ENCODE measurements at places on chromosomes 4 and X.

DNA sequence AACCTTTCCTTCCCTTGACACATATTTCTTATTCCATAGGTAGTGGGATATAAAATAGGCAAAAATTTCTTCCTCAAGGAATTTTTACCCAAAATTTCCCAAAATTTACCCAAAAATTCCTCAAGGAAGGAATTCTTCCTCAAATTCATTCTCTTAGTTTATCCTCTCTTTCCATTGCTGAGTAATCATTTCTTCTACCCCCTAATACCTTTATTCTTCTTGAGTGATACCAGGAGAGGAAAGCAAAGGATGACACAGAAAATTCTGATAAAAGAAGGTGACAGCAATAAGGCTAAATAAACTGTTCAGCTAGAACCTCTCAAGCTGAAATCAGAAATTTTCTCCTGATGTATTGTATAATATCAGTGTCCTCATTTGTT is 191.4 kb upstream of the MAB21L2 start:
- DNase-seq = no peak

- DNase-seq = no peak
Observed at GRCh38 chr4:24472514-24473308, 111.6 kb downstream of the DHX15 start.

DNA sequence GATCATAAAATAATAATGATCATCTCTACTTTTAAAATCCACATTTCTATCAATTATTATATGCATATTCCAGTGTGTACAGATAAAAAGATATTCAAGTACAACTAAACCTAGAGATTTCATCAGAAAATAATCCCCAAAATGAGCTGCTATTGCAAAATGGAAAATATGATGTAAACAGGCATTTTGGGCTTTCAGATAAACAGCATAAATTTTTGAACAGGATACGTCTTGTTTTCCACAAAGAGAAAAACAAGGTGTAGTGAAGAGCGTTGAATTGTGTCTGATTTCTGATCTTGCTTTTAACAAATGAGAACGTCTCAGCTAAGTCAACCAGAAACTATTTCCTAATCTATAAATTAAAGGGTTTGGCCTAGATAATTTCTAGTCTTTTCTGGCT is 349.6 kb upstream of the FTHL17 start:
- no peak for DNase-seq

DNA sequence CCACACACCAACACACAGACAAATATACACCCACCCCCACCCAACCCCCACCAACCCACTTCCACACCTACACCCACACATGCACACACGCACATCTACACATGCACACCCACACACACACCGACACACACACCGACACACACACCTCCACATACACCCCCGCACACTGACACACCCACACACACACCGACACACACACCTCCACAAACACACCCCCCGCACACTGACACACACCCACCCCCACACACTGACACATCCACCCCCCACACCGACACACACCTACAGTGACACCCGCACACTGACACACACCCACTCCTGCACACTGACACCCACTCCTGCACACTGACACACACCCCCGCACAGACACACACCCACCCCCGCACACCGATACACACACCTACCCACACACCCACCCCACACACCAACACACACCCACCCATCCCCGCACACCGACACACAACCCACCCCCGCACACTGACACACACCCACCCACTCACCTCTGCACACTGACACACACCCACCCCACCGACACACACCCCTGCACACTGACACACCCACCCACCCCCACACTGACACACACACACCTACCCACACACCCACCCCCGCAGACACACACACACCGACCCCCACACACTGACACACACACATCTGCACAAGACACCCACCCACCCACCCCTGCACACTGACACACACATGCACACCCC is 31.1 kb downstream of the FGFRL1 start:
- DNase-seq = no peak

GRCh38 chr4:89482251-89482650 is 174.7 kb upstream of the GPRIN3 start:
- DNase-seq = no peak

GRCh38 chrX:109472939-109473735 is 8.7 kb downstream of the GUCY2F start:
- no peak for DNase-seq

DNA sequence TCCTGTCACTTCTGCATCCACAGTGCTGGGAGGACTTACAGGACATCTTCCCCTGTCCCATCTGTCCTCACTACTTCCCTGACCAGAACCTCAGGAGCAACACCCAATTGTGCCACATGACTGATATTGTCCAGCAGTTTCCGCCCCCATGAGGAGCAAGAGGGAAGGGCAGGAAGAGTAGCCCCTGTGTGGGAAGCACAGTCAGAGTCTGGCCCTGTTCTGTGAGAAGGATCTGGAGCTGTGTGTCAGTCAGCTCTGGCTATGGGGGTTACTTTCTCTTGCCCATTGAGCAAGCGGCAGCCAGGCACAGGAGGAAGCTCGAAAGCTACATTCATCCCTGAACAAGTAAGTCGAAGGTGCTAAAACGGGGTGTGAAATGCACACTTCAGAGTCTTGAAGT is 14.8 kb upstream of the TRIM60 start:
- no peak for DNase-seq

DNA sequence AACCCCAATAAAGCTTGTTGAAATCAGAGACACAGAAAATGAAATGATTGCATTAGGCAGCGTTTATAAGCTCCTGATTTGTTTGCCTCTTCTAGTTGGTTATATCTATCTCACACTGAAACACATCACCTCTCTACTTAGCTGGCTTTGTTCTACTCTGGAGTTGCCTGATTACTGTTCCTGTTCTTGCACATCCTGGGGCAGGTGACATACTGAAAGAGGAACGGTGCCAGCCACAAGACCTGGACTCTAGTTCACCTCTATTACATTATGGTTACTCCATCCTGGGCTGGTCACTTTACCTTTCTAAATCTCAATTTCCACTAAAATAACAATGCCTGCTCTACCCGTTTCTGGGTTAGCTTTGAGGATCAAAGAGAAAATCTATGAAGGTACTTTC is 47.9 kb downstream of the TRIM2 start:
- no peak for DNase-seq

GRCh38 chr4:128525387-128525786 is 237.8 kb upstream of the PGRMC2 start:
- no peak for DNase-seq

GRCh38 chr4:178165951-178166308 is 723.7 kb upstream of the AGA start:
- no peak for DNase-seq

DNA sequence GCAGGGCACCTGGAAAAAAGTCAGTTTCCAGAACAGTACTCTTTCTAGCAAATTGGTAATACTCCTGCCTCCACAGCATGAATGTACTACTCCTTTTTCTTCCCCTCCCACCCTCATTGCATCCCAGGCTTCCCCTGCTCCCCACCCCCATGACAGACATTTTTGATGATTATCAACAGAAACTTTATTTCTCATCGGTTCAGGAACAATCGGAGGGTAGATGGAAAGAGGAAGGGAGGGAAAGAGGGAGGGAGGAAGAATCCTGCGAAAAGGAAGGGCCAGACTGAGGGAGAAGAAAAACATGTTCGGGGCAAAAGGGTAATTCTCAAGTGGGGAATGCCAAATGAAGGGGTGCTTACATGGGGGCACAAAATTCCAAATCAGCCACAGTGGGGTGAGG is 705 bp upstream of the CXorf65 start:
- DNase-seq = no peak

GRCh38 chrX:24025741-24026403 is 1.1 kb downstream of the KLHL15 start:
- DNase-seq = no peak

GRCh38 chrX:114675365-114675764 is 91.5 kb downstream of the HTR2C start:
- no peak for DNase-seq

DNA sequence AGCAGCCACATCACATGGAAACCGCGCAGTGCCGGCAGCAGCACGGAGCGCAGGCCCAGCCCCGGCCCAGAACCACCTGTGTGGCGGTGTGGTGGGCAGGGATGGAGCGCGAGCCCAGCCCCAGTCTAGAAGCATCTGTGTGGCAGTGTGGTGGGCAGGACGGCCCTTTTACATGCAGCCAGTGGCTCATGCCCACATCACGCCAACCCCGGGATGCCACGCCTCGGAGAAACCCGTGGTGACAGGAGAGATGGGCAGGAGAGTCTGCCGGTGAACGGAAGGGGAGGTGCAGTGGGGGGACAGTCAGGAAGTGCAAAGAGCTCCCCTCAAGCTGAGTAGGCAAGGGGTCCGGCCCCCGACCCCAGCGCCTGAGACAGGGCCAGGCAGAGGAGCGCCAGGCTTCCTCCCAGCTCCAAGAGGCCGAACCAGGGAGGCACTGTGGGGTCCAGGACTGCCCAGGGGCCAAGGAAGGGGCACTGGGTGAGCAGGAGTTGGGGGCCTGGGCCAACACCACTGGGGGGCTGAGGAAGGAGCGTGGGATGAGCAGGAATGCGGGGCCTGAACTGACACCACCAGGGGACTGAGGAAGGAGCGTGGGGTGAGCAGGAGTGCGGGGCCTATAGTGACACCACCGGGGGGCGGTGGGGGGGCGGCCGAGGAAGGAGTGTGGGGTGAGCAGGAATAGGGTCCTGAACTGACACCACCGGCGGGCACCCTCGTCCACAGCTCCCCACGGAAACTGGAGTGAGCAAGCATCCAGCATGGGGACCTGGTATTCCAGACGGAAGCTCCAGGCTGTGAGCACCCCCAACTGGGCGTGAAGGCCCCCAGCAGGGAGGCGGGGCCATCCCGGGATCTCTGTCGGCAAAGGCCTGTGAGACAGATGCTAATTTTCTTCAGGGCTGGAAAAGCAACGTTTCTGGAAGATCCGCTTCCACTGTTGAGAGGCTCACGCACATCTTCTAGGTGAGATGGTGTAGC is 28.8 kb downstream of the GAK start:
- no peak for DNase-seq

Data from omental fat pad (tissue), 4 donors.